ENCODE measurements at places on chromosomes 11 and 22. TPM values are rescaled to one million over a fixed set of nuclear protein-coding genes. Genes with fewer than 3 reads are reported as not detected.

- no peak for DNase-seq
Measured at GRCh38 chr11:14700593-14700992, 57.0 kb downstream of the PDE3B start.

DNA sequence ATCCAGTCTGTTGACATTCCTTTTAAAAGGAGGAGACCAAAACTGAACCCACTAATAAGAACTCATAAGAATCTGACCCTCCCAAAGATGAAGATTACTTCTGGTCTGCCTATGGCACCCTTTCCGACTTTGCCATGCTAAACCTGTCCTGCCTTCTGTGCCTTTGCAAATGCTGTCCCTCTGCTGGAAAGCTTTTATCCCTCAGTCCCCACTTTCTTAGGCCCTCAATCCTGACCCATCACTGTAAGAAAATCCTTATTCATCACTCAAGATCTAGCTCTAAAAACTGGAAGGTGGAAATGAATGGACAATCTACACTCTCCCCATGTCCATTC is 10.4 kb downstream of the MPZL3 start:
- DNase-seq: no peak

DNA sequence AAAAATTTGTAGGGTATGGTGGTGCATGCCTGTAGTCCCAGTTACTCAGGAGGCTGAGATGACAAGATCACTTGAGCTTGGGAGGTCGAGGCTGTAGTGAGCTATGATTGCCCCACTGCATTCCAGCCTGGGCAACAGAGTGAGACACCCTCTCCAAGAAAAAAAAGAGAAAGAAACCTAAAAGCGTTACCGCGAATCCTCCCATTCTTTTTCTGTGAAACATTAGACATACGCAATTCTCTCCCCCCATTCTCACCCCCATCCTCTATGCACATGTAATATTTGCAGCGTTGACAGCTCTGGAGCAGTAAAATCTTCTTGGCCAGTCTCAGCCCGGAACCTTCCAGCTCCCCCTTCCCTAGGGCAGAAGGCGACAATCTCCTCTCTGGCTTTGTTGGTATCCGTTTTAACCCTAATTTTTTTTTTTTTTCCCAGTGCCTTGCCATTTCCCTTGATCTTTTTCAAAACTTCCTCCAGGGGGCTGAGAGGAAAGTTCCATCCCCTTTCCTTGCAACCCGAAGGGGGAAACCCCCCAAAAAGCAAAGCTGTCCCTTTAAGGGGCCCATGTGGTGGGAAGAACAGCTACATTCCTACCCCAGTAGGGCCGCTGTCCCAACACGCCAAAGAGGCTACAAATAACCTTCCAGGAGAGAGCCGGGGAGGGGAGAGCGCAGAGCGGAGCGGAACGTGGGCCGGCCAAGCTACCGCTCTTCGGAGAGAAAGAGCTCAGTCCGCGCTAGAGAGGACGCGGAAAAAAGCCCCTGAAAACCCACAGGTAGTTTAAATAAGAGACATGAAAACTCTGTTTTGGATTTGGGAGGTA is 1.9 kb downstream of the LRP4 start:
- DNase-seq: no peak

GRCh38 chr11:88114486-88115045 is 60.7 kb downstream of the RAB38 start:
- DNase-seq: no peak

DNA sequence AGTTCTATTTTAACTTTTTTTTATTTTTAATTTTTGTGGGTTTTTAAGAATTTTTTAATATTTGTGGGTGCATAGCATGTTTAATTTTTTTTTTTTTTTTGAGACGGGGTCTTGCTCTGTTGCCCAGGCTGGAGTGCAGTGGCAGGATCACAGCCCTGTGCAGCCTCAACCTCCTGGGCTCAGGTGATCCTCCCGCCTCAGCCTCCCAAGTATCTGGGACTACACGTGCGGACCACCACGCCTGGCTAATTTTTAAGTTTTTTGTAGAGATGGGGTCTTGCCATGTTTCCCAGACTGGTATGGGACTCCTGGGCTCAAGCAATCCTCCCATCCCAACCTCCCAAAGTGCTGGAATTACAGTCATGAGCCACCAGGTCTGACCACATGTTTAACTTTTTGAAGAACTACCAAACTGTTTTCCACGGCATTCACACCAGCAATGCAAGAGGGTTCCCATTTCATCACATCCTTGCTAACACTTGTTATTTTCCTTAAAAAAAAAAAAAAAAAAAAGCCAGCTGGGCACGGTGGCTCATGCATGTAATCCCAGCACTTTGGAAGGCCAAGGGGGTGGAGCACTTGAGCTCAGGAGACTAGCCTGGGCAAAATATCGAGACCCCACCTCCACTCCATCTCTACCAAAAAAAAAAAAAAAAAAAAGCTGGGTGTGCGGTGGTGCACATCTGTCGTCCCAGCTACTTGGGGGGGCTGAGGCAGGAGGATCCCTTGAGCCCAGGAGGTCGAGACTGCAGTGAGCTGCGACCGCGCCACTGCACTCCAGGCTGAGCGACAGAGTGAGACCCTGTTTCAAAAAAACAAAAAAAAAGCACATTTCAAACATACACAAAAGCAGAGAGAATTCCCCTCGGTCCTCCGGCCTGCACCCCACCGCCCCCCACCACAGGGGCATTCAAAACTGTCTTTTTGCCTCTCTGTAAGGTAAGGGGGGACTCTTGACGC is 16.7 kb upstream of the TXNRD2 start:
- no peak for DNase-seq

- DNase-seq: no peak
Measured at GRCh38 chr11:40179541-40179940, 1279.9 kb downstream of the LRRC4C start.

GRCh38 chr11:64989416-64989815 is 7.4 kb downstream of the BATF2 start:
- no peak for DNase-seq

DNA sequence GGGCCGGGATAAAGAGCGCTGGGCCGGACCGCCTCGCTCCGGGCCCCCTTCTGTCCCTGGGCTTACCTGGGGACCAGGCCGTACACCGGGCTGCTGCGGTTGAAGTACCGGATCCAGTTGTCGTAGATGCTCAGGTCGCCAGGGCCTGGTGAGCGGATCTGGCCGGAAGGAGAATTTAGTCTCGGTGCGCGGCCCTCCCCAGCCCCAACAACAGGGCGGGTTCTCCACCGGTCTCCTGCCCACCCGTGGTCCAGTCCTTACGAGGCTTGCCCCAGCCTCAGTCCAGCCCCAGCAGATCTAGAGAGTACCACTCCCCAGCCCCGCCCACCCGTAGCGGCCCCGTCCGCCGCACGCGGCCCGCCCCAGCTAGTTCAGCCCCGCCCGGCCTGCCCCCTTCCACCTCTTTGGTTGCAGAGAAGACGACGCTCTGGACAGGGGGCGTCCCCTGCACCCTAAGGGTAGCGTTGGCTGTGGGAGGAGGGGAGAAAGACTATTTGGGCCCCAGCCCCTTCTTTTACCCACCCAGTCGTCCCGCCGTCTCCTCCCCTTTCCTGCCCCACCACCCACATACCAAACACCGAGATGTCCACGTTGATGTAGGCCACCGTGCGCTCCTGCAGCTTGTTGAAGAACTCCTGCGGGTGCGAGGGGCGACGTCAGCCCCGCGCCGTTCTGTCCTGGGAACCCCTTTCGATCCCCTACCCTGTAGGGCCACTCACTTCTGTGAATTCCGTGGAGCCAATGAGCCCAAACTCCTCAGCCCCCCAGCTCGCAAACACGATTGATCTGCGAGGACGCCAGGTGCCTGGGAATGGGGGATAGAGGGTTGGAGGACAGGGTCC is 6.8 kb downstream of the SAC3D1 start:
- no peak for DNase-seq

DNA sequence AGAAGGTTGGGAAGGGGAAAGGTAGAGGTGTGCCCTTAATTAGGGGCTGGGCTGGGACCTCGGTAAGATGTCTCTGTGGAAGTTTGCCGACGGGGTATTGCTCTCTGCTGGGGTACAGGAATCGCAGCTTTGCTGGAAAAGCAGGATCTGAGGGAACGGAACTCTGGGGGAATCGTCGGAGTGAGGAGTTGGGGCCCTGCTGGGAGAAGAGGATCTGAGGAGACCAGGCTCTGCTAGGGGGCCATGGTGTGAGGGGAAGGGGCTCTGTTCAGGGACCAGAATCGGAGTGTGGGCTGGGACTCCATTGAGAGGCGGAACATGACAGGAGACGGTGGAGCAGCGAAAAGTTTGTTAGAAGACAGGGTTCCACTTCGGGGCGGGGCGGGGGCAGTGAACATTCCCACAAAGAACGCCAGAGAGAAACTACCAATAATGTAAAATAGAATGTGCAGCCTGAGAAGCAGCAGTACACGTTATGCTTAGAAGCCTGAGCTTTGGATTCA is 456 bp downstream of the AAMDC start:
- DNase-seq: peak; percentile 68

GRCh38 chr11:2327032-2327431 is 25.2 kb downstream of the TSPAN32 start:
- peak; percentile 36 for DNase-seq

GRCh38 chr11:19111809-19112208 is 5.2 kb upstream of the ZDHHC13 start:
- no peak for DNase-seq

DNA sequence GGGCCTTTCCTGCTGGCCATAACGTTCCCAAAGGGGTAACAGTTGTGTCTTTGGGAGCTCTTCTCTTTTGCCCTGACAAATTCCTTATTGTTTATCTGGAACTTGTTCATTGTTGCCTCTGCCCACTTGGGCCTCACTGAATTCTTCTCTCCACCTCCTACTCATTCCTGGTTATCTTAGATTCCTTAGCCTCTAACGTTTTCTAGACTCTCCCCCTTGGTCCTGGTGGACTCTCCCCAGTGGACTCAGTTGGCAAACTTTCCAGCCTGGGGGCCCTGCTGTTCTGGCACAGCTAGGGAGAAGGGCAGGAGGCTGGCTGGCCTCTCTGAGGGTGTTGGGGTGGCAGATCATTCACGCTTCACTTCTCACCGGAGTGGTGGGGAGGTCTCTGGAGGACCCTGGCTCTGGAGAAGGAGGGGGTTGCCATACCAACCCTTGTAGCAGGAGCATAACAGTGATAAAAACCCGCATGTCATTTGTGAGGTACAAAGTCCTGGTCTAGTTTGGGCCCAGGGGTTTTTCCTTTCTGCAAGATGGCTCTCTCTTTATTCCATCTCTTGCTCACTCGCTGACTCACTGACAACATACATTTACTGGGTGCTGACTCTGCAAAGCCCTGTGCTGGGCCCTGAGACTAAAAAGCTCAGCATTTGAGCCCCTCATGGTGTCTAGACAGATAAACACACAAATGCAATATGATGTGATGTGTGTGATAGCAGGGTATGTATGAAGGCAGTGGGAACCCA is 39.7 kb downstream of the YWHAH start:
- DNase-seq: no peak

- no peak for DNase-seq
Measured at GRCh38 chr11:118088531-118088930, 1.8 kb upstream of the SMIM35 start.

- DNase-seq: no peak
Measured at GRCh38 chr11:94673386-94673785, 94.8 kb upstream of the AMOTL1 start.

DNA sequence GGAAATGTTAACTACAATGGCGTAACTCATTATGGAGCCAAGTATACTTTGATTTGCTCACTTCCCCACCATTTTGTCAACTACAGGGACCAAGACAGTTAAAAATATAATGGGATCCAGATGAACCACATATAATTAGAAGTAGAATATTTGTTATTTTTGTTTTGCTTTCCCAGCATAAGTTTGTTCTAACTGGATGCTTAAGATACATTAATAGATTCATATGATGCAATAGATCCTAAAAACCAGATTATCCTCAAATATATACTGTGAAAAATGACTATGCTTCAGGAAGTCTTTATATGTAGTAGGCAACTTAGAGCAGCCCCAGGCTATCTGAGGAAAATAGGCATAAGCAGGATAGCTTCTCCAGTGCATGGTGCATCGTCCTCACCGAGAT is 38.3 kb downstream of the SESN3 start:
- DNase-seq: no peak

GRCh38 chr22:42591987-42592386 is 22.7 kb downstream of the POLDIP3 start:
- DNase-seq: no peak

- no peak for DNase-seq
Measured at GRCh38 chr11:5486421-5486820, 2.1 kb upstream of the OR52D1 start.

- DNase-seq: no peak
Measured at GRCh38 chr11:131871006-131871405, 500.6 kb downstream of the NTM start.

DNA sequence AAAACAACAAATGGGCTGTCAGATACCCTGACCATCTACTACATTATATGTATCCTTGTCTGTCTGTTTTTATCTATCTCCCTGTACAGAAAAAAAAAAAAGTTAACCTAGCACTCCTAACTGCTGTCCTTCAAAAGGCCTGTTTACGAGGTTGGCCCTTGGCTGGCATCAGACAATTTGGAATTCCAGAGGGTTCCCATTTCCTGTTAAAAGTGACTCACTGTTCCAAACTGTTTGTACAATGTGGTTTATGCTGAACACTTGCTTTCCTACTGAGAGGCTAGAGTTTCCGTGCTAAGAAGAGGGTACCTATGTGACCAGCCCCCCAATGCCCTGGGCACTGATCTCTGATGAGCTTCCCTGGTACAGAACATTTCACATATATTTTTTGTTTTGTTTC is 65.9 kb upstream of the HMGXB4 start:
- no peak for DNase-seq

GRCh38 chr22:27761000-27761399 is 40.6 kb downstream of the MN1 start:
- DNase-seq: no peak

- no peak for DNase-seq
Measured at GRCh38 chr22:40721266-40721665, 42.0 kb downstream of the MCHR1 start.

DNA sequence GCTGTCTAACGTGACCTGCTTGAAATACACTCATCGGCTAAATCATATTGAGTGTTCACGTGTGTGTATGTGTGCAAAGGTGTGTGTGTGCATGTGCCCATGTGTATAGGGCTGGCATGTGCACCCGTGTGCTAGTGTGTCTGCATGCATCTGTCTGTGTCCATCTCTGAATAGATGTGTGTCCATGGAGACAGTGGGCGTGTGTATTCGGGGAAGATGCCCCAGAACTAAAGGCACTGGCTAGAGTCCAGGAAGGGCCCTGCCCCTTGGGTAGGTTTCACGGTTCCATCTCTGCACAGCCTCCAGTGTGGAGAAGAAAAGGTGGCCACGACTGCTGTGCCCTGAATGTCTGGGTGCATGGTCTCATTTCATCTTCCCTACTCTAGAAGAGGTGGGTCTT is 220.3 kb downstream of the MN1 start:
- DNase-seq: no peak

- DNase-seq: no peak
Measured at GRCh38 chr11:16613262-16613511, 125.3 kb upstream of the C11orf58 start.

Gene TRIM29
- 3.4 TPM for total RNA-seq

Gene NARS2
- total RNA-seq: 17.5 TPM

Gene NPAS4
- total RNA-seq: not detected

Gene SIDT2
- total RNA-seq: 107 TPM

All from upper lobe of right lung (tissue), 1 donor.